GM12878 (cell line): ENCODE measurements at places on chromosomes 11 and 22. TPM values are rescaled to one million over a fixed set of nuclear protein-coding genes. Genes with fewer than 3 reads are reported as not detected.

The CSF2RB gene
- polyA plus RNA-seq: 2.5 and 2.7 TPM in 2 replicates

The LBHD1 gene
- 4.0 and 5.8 TPM in 2 replicates for polyA plus RNA-seq

GRCh38 chr11:11965656-11966353, 42.6 kb downstream of the DKK3 start:
- DNase-seq: no peak

GRCh38 chr11:46348566-46349401, 1.5 kb downstream of the DGKZ start:
- no peak for DNase-seq

GRCh38 chr11:134528453-134528852, 116.4 kb upstream of the B3GAT1 start:
- no peak for DNase-seq

DNA sequence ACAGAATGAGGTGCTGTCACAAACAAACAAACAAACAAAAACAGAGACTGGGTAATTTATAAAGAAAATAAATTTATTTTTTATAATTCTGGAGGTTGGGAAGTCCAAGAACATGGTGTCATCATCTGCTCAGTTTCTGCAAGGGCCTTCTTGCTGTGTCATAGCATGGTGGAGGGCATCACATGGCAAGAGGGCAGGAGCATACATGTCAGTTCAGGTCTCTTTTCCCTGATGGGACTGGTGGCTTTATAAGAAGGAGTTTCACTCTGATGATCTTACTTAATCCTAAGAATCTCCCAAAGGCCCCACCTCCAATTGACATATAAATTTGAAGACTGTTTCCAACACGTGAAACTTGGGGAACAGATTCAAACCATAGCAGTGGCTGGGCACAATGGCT, 135.7 kb downstream of the NECTIN1 start:
- no peak for DNase-seq

DNA sequence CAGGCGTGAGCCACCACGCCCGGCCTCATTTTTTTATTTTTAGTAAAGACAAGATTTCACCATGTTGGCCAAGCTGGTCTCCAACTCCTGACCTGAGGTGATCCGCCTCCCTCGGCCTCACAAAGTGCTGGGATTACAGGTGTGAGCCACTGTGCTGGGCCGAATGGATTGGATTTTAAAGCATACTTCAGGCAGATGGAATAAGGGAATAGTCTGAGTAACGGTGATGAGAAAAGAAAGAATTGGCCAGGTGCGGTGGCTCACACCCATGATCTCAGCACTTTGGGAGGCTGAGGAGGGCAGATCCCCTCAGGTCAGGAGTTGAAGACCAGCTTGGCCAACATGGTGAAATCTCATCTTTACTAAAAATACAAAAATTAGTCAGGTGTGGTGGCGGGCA, 2.1 kb upstream of the CBL start:
- no peak for DNase-seq

DNA sequence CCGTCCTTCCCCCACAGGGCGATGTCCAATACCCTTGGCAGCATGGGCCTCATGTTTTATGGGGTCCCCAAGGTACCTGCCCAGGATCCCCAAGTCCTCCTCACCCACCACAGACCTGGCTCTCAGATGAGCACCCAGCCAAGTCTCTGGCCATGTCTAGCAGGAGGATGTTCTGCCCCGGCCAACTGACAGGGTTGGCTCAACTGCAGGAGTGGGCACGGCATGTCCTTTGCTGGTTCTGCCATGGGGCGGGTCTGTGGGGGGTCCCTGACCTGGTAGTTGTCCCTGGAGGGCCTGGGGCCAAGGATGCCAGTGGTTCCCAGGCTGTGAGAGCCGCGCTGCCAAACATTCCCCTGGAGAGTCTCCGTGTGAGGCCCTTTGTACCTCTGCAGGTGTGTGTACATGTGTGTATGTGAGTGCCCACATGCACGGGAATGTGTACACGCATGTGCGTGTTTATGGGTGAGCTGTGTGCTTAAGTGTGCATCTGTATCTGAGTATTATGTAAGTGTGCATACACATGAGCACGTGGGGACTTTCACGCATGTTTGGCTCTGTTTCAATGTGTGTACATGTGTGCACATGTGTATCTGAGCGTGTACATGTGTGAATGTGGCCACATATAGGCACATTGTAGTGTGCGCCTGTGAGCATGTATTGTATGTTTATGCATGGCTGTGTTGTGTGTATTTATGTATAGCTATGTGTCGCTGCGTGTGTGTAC, 85.5 kb downstream of the KCNQ1 start:
- DNase-seq: no peak

GRCh38 chr11:39990421-39990831, 1469.0 kb downstream of the LRRC4C start:
- DNase-seq: no peak

GRCh38 chr11:72617080-72617762, 57.0 kb downstream of the PDE2A start:
- no peak for DNase-seq
